ENCODE measurements at places on chromosomes 2 and 18.

- no peak for DNase-seq
Observed at GRCh38 chr2:110134025-110134424, 18.4 kb upstream of the MALL start.

DNA sequence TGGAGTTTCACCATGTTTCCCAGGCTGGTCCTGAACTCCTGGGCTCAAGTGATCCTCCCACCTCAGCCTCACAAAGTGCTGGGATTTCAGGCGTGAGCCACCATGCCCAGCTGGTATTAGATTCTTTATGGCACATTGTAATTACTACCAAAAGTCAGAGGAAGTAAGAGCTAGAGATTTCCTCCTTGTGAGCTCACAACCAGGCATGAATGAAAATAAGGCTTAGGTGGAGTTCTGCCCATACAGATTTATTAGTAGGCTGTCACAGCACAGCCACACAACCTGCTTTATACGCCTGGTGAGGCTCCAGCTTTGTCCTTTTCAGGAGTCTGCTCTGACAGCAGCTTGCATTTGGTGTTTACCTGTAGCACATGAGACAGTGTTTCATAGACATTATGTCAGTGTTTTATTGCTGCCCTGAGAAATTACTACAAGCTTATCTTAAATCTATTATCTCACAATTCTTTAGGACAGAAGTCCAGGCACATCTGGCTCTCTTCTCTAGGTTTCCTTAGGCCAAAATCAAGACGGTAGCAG lies 156.6 kb downstream of the TANC1 start:
- no peak for DNase-seq

DNA sequence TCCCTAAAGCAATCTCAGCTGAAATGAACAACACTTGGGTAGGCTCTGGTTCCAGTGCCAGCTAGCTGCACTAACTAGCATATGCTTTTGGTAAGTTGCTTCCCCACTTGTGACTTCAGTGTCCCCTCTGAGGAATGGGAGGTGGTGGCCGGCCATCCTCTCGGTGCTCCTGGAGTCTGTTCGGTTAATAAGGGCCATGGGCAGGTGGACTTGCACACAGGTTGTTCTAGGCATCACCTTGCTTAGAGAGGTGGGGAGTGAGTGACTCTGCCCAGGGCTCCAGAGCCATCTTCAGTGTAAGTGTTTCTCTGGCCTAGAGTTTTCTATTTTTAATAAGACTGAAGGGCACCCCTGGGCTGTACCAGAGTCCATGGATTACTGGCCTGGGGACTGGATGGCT lies 18.8 kb upstream of the TAF1B start:
- DNase-seq = no peak

DNA sequence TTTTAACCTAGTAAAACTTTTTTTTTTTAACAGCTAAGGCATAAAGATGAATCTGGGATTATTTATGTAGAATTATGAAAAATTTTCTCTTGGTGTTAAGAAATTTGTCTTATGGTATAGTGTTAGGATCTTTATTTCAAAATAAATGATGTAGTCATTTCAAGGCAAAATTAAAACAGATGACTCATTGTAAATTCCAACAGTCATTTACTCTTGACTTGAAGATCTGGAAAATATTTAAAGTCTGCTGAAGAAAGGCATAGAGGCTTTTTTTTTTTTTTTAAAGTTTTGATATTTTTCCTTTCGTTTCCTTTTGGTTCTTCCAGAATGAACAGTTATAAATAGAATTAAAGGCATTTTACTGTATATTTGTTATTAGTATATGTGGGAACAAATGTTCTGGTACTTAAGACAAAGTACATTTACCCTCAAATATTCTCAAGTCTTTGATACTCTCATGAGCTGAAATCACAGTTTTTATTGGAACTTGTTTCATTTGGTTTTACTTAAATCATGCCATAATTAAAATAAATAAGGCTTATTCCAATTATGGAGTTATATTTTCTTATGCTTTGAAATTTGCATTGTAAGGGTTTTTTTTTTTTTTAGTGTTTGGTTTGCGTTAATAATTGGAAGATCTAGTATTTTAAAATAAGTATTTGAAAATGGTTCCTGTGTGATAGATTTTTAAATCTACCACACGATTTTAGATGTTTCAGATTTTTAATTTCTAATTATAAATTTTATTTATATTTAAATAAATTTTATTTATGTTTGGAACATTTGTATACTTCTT lies 29.9 kb downstream of the GLS start:
- DNase-seq = no peak

DNA sequence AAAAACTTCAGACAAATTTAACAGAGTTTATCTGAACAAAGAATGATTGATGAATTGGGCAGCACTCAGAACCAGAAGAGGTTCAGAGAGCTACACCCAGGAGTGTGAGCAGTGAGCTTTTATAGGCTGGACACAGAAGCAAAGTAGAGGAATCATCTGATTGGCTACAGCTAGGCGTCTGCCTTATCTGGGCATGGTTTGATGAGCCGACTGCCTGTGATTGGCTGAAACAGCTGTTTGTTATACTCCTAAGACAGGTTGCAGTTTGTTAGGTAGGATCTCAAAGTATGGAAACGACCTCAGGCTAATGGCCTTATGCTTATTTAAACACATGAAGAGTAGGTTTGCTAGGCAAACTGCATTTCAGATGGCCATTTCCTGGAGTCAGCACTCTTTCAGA lies 188.9 kb downstream of the MYO1B start:
- no peak for DNase-seq

GRCh38 chr2:47631792-47632398 lies 151.1 kb upstream of the MSH6 start:
- no peak for DNase-seq

DNA sequence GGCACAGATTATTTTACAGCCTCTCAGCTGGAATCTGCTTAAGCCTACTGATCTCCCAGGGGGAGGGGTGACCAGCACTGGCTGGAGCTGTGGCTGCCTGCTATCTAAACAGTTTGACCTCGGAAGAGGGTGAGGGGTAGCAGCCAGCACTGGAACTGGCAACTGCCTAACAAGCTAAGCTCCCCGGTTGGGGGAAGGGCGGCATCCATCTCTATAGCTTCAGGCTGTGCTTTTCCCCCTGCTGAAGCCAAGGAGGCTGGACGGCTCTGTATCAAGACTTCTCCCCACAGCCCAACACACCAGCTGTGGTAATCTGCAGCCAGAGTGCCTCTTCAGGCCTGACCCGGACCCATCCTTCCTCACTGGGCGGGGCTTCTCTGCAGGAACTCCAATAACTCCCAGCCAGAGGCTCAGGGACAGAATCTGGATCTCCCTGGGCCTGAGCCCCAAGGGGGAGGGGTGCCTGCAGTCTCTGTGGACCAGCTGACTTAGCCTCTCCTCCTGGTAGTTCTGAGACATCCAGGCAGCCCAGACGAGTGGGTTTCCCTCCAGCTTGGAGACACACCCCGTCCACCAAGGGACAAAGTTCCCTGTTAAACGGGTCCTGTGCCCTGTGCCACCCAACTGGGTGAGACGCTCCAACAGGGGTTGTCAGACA lies 560.2 kb downstream of the LRP1B start:
- DNase-seq = no peak

GRCh38 chr2:39435234-39435633 lies 1.9 kb downstream of the MAP4K3 start:
- DNase-seq = no peak

DNA sequence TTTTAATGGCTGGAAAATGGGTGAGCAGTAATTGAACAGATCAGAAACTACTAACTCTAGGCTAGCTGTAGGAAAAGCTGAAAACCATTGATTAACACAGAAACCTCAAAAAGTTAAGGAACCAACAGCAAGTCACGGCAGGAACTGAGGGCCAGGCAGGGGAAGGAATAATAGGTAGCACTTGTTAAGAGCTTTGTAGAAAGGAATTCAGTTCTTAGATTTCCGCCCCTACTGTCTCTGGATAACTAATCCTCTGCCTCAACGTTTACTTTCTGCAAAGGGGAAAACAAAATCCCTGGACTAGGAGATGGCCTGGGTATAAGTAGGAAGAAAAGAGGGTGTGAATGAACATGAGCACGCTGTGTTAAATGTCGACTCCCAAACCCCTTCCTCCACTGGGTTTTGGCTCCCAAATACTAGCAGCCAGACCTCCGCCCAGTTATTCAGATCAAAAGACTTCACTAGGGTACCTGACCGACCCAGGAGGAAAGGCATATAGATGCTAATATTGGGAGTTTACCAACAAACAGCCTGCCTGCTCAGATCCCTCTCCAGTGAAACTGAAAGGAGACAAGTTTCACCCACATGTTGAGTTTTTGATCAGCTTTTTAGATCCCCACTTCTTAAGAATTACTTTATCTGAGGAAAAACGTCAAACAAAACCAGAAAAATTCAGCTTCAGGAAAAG lies 12.4 kb downstream of the SMAD2 start:
- DNase-seq = peak; percentile 63

GRCh38 chr2:158102446-158102845 lies 770 bp downstream of the UPP2 start:
- DNase-seq = no peak

DNA sequence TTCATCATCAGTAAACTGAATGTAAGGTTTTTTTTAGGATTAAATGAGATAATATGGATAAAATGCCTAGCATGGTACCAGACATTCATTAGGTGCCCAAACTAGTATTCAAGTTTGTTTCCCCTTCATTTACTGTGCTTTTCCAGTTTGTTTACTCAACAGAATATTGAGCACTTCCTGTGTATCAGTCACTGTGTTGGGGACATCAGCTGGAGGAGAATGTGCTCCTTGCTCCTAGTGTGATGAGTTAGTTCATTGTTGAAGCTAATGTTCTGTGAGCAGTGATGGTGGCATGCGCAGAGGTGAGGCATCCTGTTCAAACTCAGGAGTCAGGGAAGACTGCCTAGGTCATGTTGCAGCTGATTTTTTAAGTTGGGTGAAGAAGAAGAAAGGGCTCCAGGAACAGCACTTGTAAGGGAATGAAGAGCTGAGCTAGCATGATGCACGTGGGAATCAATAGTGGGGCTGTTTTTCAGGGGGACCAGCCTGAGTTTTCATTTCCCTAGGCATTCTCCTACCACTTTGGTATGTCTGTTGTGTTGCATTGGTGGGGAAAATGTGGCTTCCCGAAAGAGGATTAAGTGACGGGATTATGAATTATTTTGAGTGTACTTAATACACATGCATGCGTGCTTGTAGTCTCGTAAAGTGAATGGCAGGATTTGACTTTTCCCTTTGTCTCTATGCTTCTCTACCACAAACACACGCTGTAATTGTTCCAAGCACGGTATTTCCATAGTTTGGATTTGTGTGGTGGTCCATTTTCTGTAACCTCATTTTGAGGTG lies 23.7 kb downstream of the TTLL4 start:
- no peak for DNase-seq

DNA sequence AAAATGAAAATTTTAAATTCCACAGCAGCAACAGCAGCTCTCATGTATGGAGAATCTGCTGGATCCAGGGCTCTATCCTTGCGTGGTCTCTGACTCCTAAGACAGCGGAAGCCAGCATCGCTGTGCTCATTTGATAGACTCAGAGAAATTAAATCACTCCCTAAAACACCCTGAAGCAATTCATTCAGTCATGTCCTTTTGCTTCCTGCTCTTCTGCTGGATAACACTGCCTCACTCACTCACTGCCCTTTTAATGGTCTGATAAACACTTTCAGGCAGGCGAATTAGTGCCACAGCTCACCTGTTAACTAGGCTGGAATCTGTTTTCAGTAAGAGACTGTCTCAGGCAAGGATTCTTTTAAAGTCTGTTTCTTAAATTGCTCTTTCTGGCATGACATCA lies 10.0 kb downstream of the WIPF1 start:
- DNase-seq = no peak

DNA sequence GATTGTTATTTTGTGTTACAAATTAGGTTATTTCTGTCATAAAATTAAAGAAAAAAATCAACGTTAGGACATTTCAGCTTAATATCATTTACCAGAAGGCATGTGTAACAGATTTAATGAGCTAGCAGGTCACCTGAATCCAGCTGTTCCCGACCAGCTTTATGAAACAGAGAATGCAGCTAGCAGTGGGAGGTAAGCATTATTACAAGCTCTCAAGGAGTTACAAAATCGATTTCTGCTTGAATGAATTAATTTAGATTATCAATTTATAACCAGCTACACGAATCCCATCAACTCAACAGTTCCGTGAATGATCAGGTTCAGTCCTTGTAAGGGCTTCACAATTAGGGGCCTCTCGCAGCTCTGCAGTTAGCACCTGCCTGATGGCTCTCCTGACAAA lies 211.9 kb downstream of the PTGR3 start:
- DNase-seq = no peak

Measured in activated CD4-positive, alpha-beta T cell treated with anti-CD3 and anti-CD28 coated beads, Interleukin-2, Interleukin-4, amounts not matched to agents 100 ng/mL and 50 ng/mL, durations not matched to agents 16 hours and 8 hours (primary cell).